ENCODE measurements at places on chromosomes 11 and 22.
A peak's percentile ranks its signal among the peaks of the same experiment; 100 is the strongest.

- no peak for ATAC-seq
Measured at GRCh38 chr22:23579870-23580575, at the start of gene IGLL1. IGLL1 (minus strand) TSS chr22:23580290; CDS start chr22:23580190, 100 bp downstream.

GRCh38 chr11:65329944-65330403 lies 3.7 kb upstream of the DPF2 start:
- ATAC-seq, result peak; percentile 64

DNA sequence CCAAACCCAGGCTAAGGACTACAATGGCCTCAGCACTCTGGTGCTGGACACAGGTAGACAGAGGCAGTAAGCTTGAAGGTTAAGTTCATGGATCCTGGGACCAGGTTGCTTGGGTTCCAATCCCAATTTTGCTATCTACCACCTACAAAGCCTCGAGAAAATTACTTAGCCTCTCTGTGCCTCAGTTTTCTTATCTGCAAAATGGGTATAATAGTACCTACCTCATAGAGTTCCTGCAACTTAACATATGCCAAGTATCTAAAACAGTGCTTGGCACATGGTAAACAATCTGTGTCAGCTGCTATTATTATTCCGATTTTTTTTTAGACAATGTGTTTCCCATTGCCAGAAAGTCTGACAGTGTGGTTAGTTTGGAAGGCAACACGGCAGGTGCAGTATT lies 37.5 kb downstream of the SYN3 start:
- no peak for ATAC-seq

DNA sequence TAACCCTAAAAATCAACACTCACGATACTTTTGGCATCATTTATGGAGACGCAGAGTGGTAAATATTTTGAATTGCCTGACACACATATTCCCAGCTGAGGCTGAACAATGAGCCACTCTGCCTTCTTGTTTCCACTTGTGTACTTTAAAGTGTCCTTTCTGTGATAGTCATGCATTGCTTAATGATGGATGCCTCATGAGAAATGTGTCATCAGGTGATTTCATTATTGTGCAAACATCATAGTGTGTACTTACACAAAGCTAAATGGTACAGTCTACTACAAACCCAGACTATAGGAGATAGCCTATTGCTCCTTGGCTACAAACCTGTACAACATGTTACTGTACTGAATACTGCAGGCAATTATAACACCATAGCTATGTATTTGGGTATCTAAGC lies 44.2 kb downstream of the MRE11 start:
- ATAC-seq, result no peak

- ATAC-seq, result peak; percentile 51
Measured at GRCh38 chr11:86818462-86819192, 18.3 kb downstream of the PRSS23 start.

GRCh38 chr22:31160328-31160978 lies 471 bp downstream of the RNF185 start:
- peak; percentile 81 for ATAC-seq

DNA sequence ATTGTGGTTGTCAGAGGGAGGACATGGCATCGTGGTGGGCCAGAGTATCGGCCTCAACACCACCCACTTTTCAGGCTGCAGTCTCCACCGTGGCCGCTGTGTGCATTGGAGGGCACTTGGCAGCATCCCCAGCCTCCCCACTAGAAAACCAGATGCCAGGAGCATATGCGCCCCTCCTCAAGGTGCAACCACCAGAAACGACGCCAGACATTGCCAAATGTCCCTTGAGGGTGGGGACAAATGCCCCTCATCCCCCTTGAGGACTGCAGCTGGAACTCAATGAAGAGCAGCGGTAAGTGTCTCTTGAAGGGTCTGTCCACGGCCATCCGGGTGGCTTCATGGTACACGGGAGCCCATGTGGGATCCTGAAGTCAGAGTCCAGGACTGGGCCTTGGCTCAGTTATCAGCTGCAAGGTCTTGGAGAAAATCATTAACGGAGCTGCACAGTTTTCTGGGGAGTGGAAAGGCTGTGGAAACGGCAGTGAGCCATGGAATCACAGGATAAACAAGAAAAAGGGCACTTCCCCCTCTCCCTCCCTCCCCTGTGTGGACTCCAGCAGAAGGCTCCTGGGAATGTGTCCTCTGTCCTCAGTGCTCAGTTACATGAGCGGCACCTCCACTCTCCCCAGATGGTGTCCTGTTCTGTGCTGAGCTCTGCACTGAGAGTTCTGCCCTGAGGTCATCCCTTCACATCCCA lies 324.4 kb upstream of the B3GAT1 start:
- no peak for ATAC-seq

DNA sequence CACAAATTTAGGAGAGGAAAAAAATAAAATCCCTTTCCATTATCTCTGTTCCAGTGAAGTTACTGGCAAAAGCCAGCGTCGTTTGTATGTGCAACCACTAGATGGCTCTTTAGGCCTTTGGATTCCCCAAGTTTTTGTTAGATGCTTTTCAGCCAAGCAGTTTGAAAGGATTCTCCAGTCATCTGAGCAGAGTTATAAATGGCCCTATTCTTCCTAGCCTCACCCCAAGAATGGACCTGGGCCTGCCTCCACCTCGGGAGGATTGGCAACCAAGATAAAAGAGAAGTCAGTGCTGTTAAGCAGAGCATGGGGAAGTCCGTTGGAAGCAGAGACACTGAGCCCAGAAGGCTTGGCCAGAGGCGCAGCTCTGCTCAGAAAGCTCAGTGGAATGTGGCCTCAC lies 15.4 kb downstream of the FAM181B start:
- ATAC-seq, result peak; percentile 89

GRCh38 chr11:77799338-77799737 lies 21.2 kb downstream of the RSF1 start:
- no peak for ATAC-seq

DNA sequence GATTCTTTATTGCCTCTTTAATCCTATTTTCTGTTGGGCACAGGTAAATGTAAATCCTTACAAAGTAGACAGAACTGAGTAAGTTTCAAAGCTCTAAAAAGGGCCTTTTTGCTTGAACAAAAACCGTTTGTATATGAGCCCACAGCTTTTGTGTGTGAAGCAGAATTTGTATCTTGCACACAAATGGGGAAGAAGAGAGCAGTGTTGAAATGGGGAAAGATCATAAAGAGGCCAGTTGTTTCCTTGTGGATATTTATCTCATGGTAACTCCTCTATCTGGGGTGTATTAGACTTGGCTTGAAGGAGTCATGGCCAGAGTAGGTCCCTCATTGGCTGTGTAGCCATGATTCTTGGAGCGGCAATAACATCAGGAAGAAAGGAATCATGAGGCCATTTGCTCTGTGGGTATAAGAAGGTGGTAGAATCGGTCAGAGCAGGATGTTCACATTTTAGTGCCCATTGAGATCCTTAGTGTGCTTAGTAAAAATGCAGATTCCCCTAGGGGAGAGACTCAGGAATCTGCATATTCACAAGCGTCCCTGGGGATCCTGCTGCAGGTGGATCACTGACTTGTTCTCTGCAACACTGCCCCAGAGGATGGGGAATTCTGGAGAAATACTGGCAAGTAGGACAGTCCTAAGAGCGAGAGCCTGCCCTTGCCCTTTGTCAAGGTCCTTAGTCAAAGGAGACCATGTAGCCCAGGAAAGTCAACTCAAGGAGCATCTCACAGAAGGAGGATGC lies 126.5 kb downstream of the LDLRAD3 start:
- no peak for ATAC-seq

DNA sequence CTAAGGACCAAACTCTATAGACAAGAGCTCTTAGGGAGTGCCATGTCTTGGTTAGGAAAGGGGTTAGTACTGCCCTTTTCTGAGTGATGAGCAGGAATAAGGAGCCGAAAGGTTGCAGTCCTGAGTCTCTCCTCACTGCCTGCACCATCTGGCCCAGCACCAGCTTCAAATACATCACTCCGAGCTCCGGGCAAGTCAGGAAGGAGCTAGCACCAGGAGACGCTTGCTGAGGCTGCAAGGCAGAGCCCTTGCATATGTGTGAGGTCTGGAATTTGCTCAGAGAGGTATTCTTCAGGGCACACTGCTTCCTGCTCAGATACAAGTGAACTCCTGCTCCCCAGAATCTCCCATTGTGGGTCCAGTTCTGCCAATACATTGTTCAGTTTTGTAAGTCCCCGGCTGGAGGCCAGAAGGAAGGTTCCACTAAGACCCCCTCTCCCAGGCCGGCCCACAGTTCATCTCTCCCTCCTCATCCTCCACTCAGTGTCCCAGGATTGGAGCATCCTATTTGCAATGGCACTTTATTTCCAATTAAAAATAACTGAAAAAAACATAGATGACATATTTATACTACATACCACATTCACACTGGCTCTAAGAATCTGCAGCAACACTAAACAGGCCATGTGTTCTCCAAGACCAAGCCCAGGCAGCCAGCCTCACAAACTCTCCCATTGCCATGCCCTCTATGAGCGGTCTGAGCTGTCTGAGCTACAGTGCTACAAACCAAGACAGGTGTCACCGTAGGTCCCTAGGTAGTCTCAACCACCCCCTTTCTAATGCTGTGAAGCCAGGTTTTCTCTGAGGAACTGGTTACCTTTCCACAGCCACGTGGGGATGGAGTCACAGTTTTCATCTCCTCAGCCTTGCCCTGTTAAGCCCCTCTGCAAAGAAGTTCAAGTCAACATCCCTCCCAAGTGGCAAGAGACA lies 55.1 kb upstream of the SPATA19 start:
- no peak for ATAC-seq

DNA sequence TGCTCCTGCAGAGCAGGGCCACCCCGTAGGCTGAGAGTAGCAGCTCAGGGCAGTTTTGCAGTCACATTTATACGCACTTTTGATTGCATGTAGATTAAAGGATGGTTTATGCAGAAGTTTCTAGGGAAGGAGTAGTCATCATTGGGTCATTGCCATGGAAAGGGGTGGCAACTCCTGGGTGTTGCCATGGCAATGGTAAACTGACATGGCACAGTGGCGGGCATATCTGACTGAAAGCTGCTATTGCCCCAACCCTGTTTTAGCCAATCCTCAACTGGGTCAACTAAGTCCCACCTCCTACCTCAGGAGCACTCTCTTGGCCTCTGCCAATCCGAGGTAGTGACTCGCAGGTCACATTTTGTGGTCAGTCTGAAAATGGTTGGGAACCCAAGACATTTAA lies 2.4 kb upstream of the ARSA start:
- ATAC-seq, result no peak

GRCh38 chr11:112925516-112926310 lies 35.5 kb upstream of the NCAM1 start:
- no peak for ATAC-seq

- no peak for ATAC-seq
Measured at GRCh38 chr22:11066458-11067285, 4461.3 kb upstream of the OR11H1 start.

Data from SK-N-SH treated with all-trans-retinoic acid at 6 μM for 48 hours (cell line).